ENCODE measurements at places on chromosomes 2 and 18. TPM values are rescaled to one million over a fixed set of nuclear protein-coding genes. Genes with fewer than 3 reads are reported as not detected.

DOK6 gene
- 20.2 TPM for polyA plus RNA-seq

- DNase-seq, result no peak
These were observed 530.7 kb downstream of the TMEM182 start for GRCh38 chr2:103292573-103292972.

YPEL5 gene
- 124 TPM for polyA plus RNA-seq

SRD5A2 gene
- polyA plus RNA-seq, result 0.08 TPM

CXCR1 gene
- polyA plus RNA-seq, result not detected

DNA sequence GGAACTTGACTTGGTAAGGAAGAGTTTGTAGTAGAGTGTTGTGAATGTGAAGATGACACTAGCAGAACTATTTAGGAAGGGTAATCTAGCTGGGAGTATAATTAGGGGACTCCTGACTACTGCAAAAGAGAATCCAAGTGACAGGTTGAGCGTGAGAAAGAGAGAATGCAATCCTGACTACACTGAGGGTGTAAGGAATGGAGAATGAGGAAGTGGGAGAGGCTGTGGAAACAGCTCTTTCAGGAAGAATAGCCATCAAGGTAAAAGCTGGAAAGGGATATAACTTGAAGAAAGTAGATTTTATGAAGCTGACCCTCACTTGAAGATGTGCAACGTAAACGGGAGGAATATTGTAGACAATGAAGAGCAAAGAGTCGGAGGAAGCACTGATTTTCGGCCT is 41.1 kb upstream of the TTN start:
- no peak for DNase-seq

- DNase-seq, result no peak
These were observed 20.3 kb downstream of the SLC8A1 start for GRCh38 chr2:40431600-40431955.

DNA sequence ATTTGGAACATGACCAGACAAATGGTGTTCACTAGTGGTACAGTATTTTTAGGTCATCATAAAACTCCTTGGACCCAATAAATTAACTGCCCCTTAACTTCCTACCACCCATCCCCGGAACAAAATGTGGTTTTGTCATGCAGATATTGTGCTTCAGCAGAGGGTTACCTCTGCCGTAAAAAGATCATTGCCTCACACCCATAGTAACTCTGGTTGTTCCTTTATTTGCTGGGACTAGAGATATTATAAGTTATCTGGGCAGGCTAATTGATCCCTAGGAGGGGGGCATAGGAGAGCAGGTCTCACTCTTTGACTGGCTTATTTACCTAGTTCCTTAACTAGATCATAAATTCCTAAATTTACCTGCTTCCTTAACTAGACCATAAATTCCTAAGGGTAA is 1343.9 kb upstream of the CHAC2 start:
- DNase-seq, result no peak

TEKT4 gene
- 0.32 TPM for polyA plus RNA-seq

DNA sequence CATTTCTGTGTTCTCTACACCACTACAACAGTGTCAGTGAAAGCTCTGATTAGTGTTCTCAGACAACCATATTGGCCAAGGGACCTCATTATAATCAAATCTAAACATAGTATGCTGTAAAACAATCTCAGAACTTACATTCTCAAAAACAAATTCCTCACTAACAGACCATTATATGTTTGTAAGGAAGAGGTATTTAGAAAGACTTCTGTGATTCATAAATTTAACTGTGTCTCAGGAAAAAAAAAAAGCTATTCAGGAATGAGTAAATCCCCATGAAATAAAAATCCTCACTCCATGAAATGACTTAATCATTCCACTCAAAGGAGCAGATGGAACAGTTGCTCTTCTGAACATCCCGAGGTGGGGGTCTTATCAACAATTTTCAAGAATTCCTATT is 413.0 kb downstream of the CDH2 start:
- DNase-seq, result no peak

DNA sequence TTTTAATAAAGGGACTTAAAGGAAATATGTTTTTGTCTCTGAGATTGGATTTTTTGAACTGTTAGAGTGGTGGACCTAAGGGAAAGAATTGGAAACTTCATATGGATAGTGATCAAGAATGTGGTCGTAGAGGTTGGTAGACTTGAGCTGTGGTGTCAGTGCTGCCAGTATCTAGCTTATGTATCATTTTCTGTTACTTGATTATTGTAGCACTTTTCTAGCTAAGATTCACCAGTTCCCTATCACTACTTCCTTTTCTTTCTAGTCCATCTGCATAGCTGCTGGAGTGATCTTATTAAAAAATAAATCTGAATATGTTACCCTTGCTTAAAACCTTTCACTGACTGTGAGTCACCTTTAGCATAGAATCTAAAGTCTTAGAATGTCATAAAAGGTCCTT is 6.0 kb downstream of the ACVR2A start:
- no peak for DNase-seq

DNA sequence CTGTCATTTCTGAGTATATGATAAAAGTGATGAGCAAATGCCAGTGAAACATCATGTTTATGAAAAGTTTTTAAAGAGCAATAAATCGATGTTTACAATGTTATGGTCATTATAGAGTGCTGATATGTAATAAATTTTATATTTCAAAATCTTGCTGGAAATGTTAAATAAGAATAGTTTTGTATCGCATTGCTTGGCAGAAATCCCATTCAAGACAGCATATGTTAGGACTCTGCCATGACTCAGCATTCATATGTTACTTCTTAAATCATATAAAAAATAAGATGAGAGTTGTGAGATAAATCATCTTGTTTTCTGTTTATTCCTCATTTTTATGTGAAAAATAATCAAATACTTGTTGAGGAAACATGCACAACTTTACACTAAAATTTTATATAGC is 949.9 kb upstream of the NRXN1 start:
- DNase-seq, result no peak

DNA sequence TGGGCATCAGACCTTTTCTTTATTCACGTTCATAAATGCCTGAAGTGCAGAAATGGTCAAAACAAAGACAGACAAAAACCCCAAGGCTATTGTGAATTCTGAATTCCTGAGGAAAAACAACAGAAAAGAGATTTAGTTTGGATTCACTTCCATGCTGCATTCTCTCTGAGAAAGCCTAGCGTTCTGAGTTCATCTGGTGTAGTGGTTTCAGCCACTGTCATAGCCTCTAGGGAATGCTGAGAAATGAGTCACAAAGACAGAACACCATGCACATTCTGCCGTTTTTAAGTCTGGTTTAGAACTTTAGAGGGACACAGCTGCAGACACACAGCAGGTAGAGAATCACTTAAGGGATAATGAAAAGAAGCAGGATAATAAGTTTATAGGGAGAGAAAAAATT is 93.8 kb downstream of the LRP1B start:
- DNase-seq, result no peak

TPO gene
- 0.07 TPM for polyA plus RNA-seq

UGT1A5 gene
- polyA plus RNA-seq, result not detected

STK17B gene
- polyA plus RNA-seq, result 12.0 TPM

RNU2-63P gene
- polyA plus RNA-seq, result not detected

DNA sequence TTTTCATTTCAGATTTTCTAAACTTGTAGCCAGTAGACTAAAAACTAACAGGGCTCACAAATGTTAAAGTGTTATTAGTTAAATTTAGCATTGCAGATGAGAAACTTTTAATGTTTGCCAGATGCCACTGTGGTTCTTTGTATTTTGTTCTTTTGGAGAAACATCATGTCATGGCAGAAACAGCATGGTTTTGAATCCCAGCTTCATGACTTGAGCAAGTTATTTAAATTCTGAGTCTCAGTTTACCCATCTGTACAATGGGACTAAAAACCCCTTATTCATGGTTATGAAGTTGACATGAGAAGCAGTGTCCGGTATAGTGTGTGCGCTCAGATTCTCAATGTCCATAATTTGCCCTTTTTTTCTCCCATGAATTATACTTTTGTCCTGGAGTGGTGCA is 56.5 kb downstream of the MAPRE2 start:
- no peak for DNase-seq

GRCh38 chr2:26466662-26467310 is 11.1 kb downstream of the OTOF start:
- DNase-seq, result no peak

DNA sequence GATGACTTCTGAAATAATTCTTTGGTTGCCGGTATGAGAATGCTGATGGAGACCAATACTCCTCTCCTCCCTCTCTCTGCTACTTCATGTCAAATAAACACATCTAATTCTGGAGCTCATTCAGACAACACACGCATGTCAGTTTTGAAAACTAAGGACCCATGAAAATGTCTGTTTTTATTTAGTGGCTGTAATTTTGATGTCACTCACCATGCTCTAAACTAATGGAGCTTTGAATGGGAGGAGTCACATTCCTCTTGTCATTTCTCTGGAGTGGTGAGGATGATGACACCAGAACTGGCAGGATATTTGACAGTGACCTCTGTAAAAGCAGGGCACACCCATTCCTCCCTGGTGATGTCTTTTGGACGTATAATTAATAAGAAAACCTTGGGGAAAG is 163.0 kb downstream of the PHLPP1 start:
- no peak for DNase-seq

GRCh38 chr2:12686708-12687283 is 29.9 kb upstream of the TRIB2 start:
- no peak for DNase-seq

- no peak for DNase-seq
These were observed 5.4 kb downstream of the GCC2 start for GRCh38 chr2:108454440-108454839.

DNA sequence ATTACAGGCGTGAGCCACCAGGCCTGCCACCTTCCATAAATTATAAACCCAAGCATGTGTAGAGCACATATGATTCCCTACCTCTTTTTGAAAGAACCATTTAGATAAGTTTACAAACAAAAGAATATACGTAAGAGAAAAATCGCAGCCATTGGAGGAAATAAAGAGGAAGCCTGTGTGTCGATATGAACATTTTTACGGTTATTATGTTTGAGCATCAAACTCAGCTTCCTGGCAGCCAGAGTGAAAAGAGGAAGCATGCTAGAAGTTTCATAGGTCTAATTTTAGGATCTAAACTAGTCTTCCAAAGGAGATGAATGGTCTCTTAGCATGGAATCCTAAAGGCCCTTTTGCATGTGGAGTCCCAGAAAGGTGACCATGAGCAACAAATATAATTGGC is 104.3 kb downstream of the PLB1 start:
- DNase-seq, result no peak

ATOH8 gene
- polyA plus RNA-seq, result 12.9 TPM

- no peak for DNase-seq
These were observed 81.4 kb downstream of the ADCYAP1 start for GRCh38 chr18:986051-986450.

DNA sequence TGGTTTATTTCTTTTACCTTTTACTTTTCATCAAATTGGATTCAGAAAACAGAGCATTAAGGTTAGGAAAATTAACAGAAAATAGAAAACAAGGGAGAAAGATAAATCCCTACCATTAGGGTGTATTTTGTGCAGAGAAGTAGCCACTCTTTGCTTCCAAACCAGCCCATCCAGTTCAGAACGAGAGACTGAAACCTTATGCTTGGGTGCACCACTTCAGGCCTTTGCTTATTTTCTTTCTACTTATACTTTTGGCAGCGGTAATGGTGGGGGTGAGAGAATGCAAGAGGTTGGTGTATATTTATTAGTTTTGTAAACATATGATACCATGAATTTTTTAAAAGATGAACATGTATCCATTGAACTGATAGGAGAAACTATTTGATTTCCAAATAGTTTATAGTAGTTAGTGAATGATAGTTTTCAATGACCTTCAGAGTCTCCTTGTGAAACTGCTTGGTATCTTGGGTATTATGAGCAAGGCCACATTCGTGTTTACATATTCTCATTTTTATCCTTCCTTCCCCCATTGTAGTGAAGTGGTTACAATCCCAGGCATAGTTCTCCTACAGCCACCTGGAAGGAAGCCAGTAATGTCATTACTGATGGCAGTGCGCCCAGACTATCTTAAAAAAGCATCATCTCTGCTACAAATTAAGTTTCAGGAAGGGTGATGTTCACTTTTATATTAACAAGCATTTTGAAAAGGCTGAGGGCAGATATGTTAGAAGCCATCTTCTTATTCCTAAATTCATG is 60.8 kb downstream of the MFSD6 start:
- DNase-seq, result peak; percentile 60

Measured in right renal cortex interstitium (tissue), 3 donors.